Effector memory CD4-positive, alpha-beta T cell (primary cell): ENCODE measurements at places on chromosomes 5 and 9.

DNA sequence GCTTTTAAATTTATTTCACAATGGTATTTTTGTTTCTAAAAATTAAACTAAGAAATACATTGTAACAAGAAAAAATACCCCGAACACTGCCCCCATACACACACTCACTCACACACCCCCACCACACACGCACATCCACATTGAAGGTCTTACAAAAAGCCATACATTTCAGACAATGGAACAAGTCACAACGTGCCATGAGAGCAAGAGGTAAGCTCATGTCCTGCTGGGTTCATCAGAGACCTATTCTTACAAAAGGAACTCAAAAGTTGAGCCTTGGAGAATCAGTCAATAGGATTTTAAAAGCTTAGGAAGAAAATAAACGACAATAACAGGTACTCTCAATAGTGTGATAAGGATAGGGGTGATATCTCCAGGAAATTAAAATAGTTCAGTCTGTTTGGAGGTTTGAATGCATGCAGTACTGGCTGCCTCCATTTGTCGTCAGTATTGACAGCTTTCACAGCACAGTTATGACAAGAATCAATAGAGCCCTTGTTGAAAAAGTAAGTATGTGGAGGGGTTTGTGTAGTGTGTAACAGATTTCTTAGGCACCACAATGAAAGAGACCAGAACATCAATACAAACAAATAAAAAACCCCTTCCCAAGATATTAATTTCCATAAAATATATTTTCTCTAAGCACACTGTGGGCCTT lies 1826.2 kb upstream of the CDH6 start:
- no peak for DNase-seq

GRCh38 chr9:4821133-4821532 lies 28.4 kb downstream of the RCL1 start:
- no peak for DNase-seq

- no peak for DNase-seq
Measured at GRCh38 chr5:31502506-31502905, 29.4 kb downstream of the DROSHA start.

DNA sequence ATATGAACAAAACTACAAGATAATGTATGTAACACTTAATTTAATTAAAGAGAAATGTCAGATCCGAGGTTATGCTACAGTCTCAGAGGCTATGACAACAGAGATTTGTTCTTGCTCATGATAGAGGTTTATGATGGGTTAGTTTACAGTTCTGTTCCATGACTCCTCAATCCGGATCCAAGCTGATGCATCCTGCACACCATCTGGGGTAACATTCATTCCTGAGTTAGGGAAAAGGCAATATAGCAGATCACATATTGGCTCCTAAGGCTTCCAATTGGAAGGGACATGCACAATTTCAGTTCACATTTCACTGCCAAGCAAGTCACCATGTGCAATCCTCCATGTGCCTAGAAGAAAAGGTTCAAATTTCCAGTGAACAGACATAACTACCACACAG lies 40.4 kb downstream of the ABLIM3 start:
- DNase-seq = no peak

- DNase-seq = no peak
Measured at GRCh38 chr9:121323449-121324151, 46.5 kb downstream of the STOM start.

DNA sequence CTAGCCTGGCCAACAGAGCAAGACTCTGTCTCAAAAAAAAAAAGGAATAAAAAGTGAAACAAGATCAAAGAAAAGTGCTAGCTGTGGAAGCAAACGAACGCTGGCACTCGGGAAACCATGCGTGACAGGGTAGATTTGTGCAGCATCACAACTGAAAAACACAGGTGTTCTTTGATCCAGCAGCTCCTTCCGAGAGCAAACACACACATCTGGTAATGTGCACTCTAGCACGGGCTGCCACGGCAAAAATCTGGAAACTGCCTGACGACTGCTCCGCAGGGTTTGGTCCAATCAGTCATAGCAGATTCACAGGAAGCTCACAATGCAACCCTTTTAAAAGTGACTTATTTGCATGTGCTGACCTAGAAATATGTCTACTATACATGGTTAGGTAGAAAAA lies 80.0 kb downstream of the SYK start:
- DNase-seq = no peak

DNA sequence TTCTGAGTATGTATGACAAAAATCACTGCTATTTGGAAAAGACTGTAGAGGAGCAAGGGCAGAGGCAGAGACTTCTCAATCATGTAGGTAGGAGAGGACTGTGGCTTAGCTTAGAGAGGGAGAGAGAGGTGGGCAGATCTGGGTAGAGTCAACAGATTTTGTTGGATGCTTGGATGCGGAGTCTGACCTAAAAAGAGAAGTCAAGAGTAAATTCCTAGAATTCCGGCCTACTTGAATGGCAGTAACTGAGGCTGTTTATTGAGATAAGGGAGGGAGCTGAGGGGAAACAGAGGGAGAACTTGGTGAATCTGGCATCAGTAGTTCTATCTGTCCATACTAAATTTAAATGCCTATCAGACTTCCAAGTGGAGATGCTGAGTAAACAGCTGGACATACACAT lies 2.4 kb downstream of the TICAM2 start:
- no peak for DNase-seq

- no peak for DNase-seq
Measured at GRCh38 chr9:87569518-87569917, 71.9 kb downstream of the DAPK1 start.

GRCh38 chr5:94802450-94802849 lies 184.0 kb downstream of the SLF1 start:
- no peak for DNase-seq

DNA sequence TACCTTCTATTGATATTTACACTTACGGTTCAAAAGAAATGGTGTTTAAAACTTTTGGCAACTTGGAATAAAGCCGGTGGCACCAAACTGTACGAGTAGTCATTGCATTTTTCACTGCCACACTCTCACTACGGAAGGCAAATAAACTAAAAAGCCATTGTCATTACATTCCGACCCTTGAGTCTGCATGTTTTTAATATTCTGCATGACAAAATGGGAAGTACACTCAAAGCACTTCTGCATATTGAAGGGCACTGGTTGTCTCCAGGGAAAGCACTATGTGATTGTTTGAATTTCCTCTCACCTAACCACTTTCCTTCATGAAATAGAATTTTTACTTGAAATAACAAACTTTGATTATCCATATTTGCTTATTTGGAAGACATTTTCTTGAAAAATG lies 426.3 kb downstream of the CETN3 start:
- no peak for DNase-seq

DNA sequence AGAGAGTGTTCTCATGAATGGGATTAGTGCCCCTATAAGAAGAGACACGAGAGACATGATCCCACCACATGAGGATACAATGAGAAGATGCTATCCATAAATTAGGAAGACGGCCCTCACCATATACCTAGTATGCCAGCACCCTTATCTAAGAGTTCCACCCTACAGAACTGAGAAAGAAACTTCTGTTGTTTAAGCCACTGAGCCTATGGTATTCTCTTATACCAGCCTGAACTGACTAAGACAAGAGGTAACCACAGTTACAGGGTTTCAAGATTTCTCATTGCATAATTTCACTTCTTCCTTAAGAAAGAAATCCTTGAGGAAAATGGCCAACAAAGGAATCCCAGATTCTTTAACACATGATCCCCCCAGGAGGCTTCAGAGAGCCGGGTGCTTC lies 412.4 kb downstream of the NTRK2 start:
- DNase-seq = no peak

DNA sequence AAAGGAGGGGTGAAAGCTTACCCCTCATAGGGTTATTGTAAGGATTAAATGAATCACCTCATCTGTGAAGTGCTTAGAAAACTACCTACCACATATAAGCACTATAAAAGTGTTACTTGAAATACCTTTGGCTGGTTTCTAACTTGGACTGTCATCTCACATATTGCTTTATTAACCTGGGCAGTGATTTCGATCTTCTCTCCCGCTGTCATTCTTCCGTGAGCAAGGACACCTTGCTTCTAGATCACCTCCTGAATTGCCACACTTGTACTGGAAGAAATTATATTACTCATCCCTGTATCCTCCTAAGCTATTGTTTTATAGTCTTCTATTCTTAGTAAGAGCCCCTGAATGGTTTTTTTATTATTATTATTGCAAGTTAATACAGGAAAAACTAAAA lies 34.0 kb upstream of the GRAMD2B start:
- no peak for DNase-seq

- no peak for DNase-seq
Measured at GRCh38 chr9:7879551-7880245, 80.1 kb upstream of the DMAC1 start.

DNA sequence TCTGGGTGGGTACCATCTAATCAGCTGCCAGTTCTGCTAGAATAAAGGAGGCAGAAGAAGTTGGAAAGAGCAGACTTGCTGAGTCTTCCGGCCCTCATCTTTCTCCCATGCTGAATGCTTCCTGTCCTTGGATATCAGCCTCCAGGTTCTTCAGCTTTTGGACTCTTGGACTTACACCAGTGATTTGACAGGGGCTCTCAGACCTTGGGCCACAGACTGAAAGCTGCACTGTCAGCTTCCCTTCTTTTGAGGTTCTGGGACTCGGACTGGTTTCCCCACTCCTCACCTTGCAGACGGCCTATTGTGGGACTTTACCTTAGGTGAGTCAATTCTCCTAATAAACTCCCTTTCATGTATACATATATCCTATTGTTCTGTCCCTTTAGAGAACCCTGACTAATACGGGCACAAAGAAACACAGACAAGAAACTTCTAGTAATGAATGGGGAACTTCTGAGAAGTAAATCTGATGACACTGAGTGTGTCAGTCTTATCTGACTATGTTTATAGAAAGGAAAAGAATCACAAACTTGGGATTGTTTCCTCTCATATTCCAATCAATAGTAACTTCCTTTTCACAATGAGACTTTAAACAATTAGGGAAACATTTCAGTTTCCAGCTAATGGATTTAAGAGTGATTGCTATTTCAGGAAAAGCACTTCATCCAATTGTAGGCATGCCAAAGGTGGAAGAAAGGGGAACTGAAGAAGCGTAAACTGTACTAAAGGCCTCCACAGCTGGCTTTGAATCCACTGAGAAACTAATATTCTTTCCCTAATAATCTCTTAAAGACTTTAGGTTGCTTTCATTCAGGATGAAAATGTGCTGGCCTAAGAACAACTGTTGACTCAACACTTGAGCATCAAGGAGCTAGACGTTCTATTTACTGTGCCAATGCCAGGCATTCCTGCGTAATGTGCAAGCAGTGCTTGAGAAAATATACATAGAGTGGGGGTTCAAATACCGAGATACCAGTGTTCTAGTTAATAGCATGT lies 127.9 kb upstream of the PTGER4 start:
- DNase-seq = no peak

- DNase-seq = no peak
Measured at GRCh38 chr9:98694943-98695342, 13.8 kb downstream of the GABBR2 start.

- peak; percentile 15 for DNase-seq
Measured at GRCh38 chr5:1104327-1105006, 7.4 kb downstream of the SLC12A7 start.

DNA sequence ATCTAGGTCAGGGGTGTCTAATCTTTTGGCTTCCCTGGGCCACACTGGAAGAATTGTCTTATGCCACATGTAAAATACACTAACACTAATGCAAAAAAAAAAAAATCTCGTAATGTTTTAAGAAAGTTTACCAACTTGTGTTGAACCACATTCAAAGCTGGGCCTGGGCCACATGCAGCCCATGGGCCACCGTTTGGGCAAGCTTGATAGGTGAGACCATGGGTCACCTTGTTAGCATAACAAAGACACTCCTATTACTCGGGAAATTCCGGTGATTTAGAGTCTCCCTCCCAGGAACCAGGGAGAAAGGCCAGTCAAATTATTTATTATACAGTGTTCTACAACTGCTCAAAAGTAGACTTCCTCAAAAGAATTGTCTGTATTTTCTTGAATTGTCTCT lies 12.7 kb downstream of the RECK start:
- no peak for DNase-seq

DNA sequence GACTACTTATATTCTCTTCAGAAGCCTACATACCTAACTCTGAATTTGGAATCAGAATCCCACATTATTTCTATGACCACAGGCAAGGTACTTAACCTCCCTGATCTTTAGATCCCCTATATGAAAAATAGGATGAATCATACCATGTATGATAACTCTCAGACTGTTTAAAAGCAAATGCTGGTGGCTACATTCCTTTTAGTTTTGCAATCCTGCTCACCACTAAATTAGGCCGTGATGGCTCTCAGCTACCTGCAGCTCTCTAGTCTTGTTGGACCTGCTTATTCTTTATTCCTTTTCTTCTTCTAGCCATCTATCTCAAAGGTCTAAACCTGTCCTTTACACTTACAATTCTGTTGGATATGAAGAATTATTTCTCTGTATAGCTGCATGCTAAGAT lies 303.4 kb upstream of the ATP10B start:
- no peak for DNase-seq

DNA sequence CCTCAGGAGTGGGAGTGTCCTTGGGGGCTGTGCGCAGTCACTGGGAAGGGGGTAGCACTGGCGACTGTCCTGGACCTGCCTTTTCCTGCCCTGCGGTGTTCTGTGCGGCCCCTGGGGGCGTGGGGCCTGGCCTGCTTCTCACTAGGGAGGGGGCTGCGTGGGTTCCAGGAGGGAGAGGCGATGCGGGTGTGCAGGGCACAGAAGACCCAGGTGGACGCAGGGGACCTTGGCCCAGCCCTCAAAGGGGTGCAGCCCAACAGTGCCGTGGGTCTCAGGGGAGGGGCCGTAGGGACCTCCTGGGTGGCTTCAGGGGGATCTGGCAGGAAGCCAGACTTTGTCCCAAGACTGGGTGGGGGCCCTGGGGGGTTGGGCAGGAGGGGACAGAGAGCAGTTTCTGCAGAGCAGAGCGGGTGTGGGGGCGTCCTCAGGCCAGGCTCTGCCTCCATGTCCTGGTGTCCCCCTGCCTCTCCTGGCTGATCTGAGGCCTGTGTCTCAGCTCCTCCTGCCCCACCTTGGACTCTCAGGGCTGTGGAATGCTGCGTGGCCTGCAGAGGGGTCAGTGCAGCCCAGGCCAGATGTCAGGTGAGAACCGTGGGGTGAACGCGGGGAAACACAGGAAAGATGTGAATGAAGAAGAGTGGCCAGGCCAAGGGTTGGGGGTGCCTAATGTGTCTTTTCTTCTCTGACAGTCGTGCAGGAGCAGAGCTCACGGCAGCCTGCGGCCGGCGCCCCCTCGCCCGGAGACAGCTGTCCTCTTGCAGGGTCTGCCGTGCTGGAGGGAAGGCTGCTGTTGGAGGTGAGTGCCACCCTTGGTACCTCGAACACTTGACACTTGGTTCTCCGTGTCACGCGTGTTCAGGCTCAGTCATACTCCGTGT lies 54.6 kb downstream of the AHRR start:
- DNase-seq = no peak

- no peak for DNase-seq
Measured at GRCh38 chr9:127104581-127105311, 17.7 kb downstream of the ANGPTL2 start.
